ENCODE measurements at places on chromosomes 7 and 10. TPM values are rescaled to one million over a fixed set of nuclear protein-coding genes. Genes with fewer than 3 reads are reported as not detected.

Gene FKBP6
- total RNA-seq, result not detected

Gene SLC26A5
- total RNA-seq, result 0.14 TPM

Gene CD36
- total RNA-seq, result under 0.01 TPM

Gene VPS37D
- 2.1 TPM for total RNA-seq

Gene OR6V1
- not detected for total RNA-seq

Gene GGCT
- 53.1 TPM for total RNA-seq

Gene AFAP1L2
- total RNA-seq, result 1.7 TPM

Gene FAM25C
- total RNA-seq, result not detected

Gene ADIRF
- 15.3 TPM for total RNA-seq

Gene LBX1
- total RNA-seq, result not detected

Gene STAG3
- total RNA-seq, result 3.3 TPM

Gene THNSL1
- 3.4 TPM for total RNA-seq

Gene RNLS
- total RNA-seq, result 3.2 TPM

Gene CDHR1
- 0.13 TPM for total RNA-seq

Gene INMT
- not detected for total RNA-seq

Gene SNCG
- 21.4 TPM for total RNA-seq

Gene ZNF853
- total RNA-seq, result 0.14 TPM

Gene NPFFR1
- not detected for total RNA-seq

Gene AKR1C4
- not detected for total RNA-seq

Gene MALRD1
- total RNA-seq, result not detected

Gene CACNA2D1
- 102 TPM for total RNA-seq

Gene DYDC2
- total RNA-seq, result not detected

Measured in thoracic aorta endothelial cell (primary cell).